EL (cell line): ENCODE measurements at places on chromosomes 5 and 9.
A peak's percentile ranks its signal among the peaks of the same experiment; 100 is the strongest.

- no peak for DNase-seq
These were observed 1.7 kb downstream of the DUSP1 start for GRCh38 chr5:172769342-172769615.

DNA sequence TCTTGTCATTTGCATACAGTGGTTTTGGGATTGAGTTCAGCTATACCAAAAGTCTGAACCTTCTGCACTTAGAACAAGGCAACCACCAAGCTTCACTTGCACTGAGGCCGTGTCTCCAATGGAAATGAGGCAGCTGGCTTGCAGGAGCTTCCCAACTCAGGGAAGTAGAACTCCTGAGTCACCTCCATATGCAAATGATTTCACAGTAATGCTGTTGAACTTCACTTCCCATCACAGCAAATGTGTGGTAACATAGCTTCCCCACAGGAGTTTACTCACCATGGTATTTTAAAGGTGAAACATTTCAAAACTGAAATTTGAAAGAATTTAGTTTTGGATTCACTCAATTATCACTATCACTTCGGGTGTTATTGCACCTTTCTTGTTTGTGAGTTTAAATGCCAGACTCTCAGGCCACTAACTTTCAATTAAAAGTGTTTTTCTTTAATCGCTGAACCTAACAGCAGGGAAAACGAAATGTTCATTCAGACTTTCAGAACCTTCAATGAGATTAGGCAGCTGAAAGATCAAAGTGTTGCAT, 9.0 kb downstream of the CD274 start:
- peak; percentile 12 for DNase-seq

DNA sequence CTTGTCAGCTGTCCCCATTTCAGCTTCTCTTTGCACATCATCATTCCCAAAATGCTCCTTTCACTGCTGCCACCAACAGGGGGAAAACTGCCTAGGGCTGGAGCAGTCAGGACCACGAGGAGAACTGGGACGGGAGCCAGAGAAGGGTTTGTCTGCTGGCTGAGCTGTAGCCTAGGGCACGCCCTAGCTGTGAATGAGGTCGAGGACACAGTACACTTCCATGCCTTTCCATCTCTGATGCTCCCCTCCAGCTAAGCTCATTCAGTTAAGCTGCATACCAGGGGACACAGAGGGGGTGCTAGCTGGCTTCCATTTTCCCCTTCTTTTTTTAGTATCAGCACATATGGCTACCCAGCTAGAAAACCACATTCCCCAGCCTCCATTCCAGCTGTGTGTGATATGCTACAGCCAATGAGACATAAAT, 64.7 kb downstream of the STK10 start:
- DNase-seq: peak; percentile 84

DNA sequence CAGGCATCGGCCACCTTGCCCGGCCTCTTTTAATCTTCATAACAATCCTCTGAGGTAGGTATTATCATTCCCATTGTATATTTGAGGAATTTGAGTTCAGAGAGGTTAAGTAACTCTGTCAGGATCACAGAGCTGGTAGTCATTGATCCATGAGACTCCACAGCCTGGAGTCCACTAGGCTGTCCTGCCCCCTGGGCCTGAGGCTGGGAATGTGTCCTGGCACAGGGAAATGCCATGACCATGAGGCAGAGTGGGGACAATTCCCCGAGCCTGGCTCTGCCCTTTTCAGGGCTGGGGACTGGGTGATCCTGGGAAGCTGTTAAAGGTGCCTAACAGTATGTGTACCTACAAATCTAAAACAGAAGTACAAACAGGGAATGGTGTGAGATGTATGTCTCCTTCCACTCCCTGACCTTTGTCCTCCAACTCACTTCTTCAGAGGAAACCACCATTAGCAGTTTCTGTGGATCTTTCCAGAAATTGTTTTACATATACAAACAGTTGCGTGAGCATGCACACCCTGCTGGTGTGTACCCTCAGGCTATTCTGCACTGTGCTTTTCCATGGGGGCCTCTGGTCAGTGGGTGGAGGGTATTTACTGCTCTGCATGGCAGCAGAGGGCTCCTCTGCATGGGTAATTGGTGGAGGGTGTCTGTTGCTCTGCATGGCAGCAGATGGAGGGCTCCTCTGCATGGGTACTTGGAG, 53.8 kb downstream of the NDST1 start:
- no peak for DNase-seq

- DNase-seq: peak; percentile 65
These were observed 46.7 kb downstream of the PRRC1 start for GRCh38 chr5:127564002-127564769.

DNA sequence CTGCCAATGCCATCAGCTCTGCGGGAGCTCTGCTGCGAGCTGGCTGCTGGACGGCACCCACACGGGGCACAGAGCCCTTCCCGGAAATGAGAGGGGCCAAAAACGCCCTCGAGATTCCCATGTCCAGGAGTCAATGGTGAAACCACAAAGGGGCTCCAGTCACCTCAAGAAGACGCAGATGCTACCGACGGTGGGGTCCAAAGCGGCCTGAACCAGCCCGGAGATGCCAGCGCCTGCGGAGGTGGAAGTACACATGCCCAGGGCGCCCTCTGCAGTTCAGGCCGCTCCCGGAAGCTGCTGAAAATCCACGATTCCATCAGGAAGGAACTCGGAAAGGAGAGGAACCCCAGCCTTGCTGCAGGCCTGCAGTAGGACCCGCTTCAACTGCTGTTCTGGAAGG, 82.4 kb upstream of the SELENOP start:
- DNase-seq: peak; percentile 4

GRCh38 chr9:20659474-20659967, 24.5 kb upstream of the FOCAD start:
- DNase-seq: no peak

DNA sequence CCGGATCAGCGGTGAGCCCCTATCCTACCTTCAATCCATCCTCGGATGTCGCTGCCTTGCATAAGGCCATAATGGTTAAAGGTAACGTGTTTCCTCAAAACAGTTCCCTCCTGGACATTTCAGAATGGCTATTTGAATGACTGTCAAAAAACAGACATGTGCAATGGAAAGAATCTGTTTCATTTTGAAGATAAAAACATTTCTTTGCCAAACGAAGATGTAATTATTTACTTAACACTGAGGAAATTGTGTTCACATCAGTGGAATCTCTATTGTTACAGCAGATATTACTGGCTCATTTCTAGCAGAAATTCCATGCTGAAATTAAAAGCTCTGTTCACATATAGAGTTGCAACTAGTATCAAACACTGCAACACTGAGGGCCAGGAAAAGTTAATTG, 7.1 kb downstream of the ANXA1 start:
- no peak for DNase-seq

DNA sequence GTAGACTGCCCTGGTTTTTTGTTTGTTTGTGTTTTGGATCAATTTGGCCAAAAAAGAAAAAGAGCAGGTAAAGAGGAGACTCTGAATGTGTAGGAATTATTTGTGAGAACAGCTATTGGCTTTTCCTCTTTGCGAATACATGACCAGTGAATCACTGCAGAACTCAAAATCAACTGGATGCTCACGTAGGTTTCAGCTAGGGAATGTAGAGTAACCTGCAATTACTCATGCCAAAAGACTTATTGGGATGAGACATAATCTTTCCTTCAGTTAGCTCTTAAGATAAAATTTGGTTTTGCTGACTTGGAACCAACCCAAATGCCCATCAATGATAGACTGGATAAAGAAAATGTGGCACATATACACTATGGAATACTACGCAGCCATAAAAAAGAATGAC, 348.0 kb downstream of the NPR3 start:
- peak; percentile 21 for DNase-seq

- peak; percentile 49 for DNase-seq
These were observed 25.1 kb downstream of the JADE2 start for GRCh38 chr5:134550271-134551214.

GRCh38 chr9:76810377-76810957, 46.2 kb downstream of the PCA3 start:
- peak; percentile 64 for DNase-seq

DNA sequence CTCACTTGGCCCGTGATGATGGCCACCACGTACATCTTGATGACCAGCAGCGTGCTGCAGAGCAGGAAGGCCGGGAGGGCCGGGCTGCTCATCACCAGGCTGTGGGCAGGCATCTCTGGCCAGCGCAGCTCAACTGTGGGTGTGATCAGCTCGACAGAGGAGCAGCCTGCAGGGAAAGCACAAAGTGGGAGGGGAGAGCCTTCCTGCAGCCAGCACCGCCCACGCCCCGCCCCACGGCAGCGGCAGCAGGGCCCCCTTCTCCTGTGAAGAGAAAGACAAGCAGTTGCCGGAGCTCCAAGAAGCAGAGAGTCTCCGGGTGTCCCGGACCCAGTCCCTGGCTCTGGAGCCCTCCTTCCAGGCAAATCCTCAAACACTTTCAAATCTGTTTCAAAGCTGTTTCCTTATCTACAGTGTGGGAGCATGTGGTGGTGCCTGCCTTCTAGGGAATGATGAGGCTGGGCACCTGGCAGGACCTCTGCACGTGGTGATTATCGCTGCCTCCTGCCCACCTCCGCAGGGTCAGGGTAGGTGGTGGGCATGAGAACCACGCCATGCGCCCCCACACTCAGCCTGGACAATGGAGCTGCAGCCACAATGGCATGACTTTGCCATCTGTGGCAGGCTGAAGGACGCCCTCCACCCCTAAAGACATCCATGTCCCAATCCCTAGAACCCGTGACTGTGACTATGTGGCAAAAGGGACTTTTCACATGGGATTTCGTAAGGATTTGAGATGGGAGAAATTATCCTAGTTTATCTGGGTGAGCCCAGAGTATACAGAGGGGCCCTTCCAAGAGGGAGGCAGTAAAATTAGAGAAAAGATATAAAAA, at the start of gene PTGES:
TSS of gene PTGES (minus strand) at position 143 of the 830 bp plus-strand sequence. CDS start at position 113, 30 bp downstream.
- DNase-seq: peak; percentile 88

DNA sequence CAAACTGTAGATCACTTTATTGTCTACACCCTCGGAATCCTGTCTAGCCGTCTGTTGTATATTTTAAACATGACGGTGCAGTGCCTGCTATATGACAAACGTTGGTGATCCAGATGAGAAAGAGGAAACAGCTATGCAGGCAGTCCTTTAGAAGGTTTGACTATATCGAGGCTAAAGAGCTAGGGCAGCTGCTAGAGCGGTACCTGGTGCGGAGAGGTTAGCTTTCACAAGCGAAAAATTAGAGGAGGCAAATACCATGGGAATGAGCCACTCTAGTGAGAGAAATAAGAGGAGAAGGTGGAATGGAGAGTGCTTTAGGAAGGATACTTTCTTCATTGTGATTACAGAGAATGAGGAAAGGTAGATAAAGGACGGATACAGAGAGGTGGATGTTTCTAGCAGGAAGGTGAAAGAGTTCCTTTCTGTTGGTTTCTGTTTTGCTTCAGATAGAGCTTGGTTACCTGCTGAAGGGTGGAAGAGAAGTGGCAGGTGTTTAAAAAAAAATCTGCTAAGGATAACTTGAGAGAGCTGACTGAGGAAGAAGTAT, 959 bp upstream of the FBXL17 start:
- no peak for DNase-seq

DNA sequence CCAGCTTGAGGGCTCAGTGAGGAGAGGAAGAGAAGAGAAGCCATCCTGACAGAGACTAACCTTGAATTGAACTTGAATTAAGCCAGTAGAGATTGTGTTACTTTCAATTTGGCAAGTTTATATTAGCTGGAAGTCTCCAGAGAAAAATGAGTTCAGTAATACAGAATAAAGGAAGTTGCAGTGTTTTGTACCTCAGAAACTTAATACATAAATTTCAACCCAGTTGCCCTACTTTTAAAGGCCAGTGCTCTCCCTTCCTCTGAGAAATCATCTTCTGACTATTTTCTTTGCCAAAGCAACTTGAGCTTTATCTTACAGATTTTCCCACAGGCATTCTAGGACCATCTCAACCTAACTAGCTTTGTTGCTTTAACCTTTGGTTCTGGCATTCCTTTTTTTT, 231.0 kb upstream of the GAS1 start:
- DNase-seq: no peak

DNA sequence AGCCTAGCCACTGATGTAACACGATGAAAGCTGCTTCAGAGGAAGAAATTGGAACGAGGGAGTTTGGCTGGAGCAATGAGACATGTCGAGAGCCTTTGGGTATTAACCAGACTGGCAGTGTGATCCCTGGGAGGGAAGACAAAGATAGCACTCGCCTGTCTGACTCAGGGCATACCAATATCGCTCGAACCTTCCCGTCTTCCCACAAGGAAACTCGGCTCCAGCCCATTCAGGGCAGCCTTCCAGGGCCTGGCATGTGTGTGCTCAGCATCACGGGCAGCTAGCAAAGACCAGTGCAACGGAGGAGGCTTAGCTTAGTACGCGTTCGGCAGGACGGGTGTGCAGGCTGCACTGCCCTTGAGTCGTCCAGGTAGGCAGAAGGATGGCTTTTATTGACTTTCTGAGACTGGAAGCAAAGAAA, 356.9 kb upstream of the WWC1 start:
- no peak for DNase-seq

GRCh38 chr5:66230551-66230950, 86.5 kb downstream of the SREK1 start:
- DNase-seq: peak; percentile 25

DNA sequence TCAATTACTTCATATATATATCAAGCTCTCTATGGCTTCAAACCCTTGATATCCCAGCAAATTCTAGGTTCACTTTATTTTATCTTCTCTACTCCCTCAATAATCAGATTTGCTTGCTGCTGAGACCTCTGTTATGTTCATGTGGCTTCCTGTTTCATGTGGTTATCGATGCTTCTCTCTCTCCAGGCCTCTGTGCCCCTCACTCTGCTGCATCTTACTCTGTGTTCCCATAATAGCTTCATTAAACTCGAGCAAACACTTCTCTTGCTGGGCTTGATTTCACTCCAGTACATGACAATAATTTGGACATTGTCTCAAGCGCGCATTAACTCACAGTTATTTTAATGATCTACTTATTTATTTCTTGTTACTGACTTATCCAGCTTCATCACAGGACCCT, 798.8 kb downstream of the CDH9 start:
- DNase-seq: no peak

DNA sequence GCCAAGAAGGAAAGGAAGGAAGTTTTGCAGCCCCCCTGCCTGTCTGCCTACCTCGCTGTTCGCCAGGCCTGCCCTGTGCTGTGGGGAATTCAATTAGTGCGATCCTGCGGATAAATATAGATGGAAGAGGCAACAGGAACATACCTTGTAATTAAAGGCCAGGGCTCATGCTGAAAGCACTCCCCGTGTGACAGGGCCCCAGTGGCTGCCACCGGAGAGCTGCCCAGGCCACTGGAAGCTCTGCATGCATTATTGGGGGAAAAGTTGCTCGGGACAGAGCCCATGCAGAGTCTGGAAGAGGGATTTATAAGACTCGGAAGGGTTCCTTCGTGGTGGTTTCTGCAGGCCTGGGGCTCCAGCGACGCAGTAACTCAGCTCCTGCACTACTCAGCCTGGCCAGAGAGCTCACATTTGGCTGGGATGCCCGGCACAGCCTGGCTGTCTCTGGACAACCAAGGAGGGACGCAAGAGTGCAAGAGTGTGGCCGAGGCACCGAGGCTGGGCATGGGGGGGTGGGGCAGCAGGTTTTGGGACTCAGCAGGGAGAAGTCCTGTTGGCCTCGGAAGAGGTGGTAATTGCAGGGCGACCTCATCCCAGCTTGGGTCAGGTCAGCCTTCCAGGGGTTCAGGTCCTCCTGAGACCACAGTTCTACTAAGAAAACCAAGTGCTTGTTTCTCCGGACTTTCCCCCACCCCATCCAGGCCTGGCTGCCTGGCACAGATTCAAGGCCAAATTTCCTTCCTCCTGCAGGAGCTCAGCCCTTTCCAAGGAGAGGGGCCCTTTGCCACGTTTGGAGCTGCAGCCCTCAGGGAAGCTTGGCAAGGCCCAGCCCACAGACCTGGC, 68.1 kb upstream of the GGTA1 start:
- no peak for DNase-seq
